HuH-7.5 (cell line): ENCODE measurements at places on chromosomes 2 and 18.

GRCh38 chr2:159010340-159010739 is 41.9 kb downstream of the TANC1 start:
- no peak for DNase-seq

GRCh38 chr2:9263428-9263827 is 56.8 kb downstream of the ASAP2 start:
- no peak for DNase-seq

DNA sequence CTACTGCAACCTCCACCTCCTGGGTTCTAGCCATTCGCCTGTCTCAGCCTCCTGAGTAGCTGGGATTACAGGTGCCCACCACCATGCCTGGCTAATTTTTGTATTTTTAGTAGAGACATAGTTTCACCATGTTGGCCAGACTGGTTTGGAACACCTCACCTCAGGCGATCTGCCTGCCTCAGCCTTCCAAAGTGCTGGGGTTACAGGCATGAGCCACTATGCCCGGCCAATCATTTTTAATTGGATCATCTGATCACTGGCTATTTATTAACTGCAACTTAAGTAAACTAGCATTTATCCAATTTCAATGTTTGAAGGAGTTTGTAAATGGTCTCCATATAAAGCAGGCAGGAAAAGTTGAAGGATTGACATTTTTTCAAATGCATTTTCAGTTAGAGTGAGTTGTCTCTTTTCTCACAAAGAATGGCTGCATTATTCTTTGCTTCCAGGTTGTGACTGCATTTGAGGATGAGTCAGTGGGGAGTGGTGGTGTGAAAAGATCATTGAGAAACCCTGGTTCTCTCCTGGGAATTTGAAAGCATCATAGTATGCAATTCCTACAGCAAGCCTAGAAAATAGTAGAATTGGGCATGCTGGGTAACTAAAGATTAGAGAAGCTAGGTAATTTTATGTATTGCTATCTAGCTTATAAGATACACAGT is 431.1 kb upstream of the ZEB2 start:
- no peak for DNase-seq

- no peak for DNase-seq
Measured at GRCh38 chr2:54289917-54290316, 33.9 kb upstream of the TSPYL6 start.

GRCh38 chr2:144461308-144461766 is 58.6 kb downstream of the ZEB2 start:
- no peak for DNase-seq
